ENCODE measurements at places on chromosomes 11 and 22.

DNA sequence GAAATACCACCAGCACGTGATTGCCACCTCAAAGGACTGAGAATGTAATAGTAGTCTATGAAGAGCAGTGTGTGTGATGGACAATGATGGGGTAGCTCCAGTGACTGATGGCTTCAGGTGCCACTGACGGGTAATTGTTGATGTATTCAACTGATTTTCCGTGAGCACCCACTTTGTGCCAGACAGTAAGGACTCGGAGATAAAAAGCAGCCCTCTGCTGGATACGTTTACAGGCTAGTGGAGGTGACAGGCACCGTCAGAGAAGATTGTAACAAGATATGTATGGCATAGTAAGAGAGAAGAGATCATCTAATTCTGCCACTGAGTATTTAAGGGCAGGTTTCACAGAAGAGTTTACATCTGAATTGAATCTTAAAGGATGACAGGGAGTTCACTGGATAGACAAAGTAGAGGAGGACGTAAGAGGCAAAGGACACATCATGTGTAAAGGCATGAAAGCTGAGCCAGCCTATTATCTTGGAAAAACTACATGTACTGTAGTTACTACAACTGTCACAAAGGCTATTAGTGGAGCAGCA, 1.1 kb upstream of the ENTHD1 start:
- DNase-seq: no peak

- no peak for DNase-seq
Measured at GRCh38 chr11:20138707-20139106, 21.6 kb downstream of the DBX1 start.

GRCh38 chr11:3119141-3119821, 45.8 kb downstream of the OSBPL5 start:
- no peak for DNase-seq

DNA sequence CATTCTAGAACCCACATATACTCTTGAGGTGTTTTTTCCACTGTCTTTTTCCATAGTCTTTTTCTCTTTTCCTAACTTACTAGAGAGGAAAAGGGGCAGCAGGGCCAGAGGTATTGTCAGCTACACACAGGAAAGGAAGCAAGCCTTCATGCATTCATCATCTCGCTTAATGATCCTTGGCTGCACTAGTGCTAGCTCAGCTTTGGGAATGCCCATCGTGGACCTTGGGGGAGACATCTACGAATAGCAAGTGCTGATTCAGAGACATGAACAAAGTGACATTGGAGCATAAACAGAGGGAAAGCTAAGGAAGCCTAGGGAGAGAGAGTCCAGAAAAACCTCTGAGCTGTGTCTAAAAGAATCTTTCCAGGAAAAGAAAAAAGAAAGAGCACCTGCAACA, 466.3 kb upstream of the ARHGAP42 start:
- DNase-seq: no peak

GRCh38 chr11:121473064-121473777, 20.5 kb upstream of the SORL1-AS1 start:
- DNase-seq: no peak

DNA sequence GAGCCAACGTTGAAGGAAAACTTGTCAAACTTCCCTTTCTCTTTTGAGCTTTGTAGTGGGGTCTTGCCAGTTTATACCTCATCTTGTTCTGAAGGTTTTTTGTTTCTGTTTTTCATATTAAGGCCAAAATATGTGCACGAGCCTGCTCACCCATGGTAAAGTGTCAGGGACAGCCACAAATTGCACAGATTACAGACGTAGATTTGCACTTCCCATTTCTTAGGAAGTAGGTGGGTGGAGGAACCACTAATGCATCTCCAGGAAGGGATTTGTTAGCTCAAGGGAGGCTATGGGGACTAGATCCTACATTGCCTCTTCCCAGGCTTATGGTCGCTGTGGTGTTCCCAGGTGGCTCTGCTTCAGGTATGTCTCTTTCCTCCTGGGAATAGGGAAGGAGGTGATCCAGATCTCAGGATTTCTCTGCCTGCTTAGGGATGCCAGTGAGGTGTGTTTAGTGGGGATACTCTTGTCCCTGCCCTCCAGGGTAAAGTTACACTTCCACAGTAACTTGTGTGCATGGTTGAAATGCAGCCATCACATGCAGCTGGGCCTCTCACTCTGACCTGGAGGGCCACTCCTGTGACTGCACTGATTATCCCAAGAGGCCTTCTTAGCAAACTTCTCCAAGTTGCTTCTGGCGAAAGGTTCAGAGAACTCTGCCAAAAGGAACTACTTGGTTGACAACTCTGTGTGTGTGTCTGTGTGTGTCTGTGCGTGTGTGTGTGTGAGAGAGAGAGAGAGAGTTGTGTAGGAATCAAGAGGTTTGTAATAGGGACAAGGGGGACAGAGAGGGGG, 9.8 kb downstream of the PPFIBP2 start:
- DNase-seq: no peak

- no peak for DNase-seq
Measured at GRCh38 chr11:42034826-42035225, 575.4 kb upstream of the LRRC4C start.

GRCh38 chr11:69297787-69298266, 3.9 kb downstream of the MYEOV start:
- peak; percentile 27 for DNase-seq

DNA sequence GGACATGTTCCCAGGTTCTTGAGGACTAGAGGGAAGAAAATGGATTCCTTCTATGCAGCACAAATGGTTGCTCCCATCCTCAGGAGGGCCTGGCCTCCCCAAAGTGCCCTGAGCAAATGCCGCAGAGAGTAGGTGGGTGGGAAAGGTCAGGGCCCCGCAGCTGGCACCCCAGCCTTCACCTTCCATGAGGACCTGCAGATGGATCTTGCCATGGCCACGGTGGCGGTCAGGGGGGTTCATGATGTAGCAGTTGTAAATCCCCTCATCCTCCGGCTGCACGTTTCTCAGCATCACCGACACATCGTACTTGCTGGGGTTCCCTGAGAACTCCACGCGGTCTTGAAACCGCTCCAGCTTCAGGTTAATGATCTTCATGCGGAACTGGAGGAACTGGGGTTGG, 8.5 kb downstream of the SCN2B start:
- DNase-seq: no peak

DNA sequence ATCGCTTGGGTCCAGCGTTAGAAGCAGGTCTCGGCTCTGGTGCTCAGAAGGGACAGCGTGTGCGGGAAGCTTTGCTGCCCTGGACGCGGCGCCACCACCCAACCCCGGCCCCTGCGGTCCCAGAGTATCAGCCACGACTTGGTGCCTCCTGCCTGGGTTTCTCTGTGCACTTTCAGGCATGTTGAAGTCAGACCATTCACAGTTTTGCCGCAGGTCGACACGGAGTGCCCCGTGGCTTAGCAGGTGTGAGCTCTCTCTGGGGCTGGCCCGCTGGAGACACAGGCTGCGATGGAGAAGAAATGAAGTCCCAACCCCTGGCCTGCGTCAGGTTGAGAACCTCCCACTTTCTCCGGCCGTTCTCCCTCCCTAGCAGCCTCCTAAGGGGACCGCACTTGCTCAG, 494.5 kb downstream of the BRD1 start:
- DNase-seq: no peak

- no peak for DNase-seq
Measured at GRCh38 chr11:35511666-35512065, 13.8 kb downstream of the PAMR1 start.

DNA sequence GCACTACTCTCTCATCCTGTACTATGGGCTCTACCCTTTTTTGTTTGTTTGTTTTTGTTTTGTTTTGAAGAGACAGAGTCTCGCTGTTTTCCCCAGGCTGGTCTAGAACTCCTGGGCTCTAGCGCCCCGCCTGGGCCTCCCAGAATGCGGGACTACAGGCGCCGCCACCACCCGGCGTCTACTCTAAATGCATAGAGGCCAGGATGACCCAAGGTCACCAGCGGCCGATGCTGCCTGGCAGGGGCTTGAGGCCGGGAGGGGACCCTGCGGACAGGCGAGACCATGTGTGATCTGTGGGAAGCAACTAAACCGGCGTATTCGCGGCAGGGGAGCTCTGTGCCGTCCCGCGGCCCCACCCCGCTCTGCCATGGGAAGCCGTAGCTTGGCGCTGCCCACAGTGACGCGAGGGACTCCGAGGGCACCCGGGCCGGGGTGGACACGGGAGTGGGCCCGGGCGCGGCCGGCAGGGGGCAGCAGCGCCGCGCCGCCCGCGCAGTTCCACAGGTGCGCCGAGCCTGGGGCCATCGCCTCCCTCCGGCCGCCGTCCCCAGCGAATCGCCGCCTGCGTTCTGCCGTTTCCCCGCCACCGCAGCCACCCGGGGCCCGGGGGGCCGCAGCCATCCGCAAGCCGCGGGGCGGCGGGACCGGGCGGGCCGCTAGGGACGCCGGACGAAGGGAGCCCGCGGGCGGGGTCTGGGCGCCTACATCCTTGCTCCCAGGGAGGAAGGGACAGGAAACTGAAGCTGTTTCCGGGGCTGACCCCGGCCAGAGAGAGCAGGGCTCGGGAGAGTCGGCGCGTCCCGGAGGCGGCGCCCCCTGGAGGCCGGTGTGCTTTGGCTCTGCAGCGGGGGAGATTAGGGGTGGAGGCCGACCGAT, 12.3 kb upstream of the HDHD5 start:
- DNase-seq: peak; percentile 93

- peak; percentile 78 for DNase-seq
Measured at GRCh38 chr11:123580557-123581275, 73.7 kb downstream of the SCN3B start.

DNA sequence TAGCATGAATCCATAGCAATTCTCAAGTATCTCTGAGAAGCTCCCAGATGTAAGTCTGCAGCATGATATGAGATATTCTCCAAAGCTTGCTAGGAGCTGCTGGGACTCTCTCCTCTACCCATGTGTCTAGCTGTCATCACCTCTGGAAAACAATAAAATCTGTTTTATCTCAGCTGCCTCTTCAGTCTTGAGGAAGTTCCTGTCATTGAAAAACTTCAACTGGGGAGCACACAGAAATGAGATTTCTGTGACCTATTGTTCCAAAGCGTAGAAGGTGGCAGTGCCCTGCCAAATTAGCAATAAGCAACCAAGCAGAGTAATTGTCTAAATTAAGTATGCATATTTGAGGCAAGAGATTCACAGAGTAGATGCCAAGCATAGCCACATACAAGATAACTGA, 1380.6 kb upstream of the RAG2 start:
- DNase-seq: no peak

GRCh38 chr11:76795290-76795935, 12.3 kb downstream of the TSKU start:
- DNase-seq: no peak

DNA sequence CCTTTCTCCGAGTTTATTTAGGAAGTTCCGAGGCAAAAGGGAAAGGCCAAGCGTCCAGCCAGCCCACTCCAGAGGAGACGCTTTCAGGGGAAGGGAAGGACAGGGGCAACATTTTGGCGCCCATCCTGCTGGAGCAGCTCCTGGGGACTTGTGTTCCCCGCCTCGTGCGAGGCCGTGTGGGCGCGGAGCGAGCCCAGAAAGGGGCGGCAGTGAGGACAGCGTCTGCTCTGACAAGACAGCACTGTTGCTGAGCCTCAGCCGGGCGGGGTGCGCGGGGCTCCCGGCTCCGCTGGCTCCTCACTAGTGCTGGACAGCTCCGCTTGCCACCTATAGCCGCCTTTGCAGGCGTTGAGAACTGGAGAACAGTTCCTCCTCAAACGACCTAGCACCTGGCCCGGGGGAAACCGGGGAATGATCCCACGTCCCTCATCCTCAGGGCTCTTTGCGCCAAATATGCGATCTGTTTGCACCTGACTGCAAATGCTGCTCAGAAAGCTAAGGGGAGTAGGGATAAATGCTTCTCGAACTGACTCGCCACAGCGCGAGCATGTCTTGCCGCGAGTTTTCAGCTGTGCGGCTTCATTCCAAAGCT, 722 bp upstream of the GUCY1A2 start:
- no peak for DNase-seq

DNA sequence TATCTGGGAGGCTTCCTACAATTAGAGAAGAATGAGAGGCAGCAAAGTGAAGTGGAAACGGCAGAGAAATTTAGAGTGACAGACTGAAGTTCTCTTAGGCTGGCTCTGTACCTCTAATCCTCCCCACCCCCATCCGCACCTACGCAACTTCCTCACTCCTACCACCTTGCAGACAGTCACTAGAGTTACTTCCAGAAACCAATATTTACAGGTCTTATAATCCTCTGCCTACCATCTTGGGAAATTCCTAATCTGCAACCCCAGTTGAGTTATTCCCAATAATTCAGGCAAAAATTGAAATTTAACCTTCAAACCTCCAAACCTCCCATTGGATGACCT, 71.7 kb downstream of the PAK1 start:
- no peak for DNase-seq

GRCh38 chr22:29813126-29813525, 24.9 kb downstream of the ASCC2 start:
- DNase-seq: no peak

- DNase-seq: no peak
Measured at GRCh38 chr22:36787204-36787988, 11.5 kb upstream of the IFT27 start.

Data from activated CD4-positive, alpha-beta T cell treated with anti-CD3 and anti-CD28 coated beads, Interleukin-2, Interleukin-6, amounts not matched to agents 100 ng/mL and 50 ng/mL, durations not matched to agents 16 hours and 8 hours (primary cell).